ENCODE measurements at places on chromosomes 6 and 20.

GRCh38 chr20:48012401-48012974, 227.2 kb upstream of the SULF2 start:
- DNase-seq = no peak

DNA sequence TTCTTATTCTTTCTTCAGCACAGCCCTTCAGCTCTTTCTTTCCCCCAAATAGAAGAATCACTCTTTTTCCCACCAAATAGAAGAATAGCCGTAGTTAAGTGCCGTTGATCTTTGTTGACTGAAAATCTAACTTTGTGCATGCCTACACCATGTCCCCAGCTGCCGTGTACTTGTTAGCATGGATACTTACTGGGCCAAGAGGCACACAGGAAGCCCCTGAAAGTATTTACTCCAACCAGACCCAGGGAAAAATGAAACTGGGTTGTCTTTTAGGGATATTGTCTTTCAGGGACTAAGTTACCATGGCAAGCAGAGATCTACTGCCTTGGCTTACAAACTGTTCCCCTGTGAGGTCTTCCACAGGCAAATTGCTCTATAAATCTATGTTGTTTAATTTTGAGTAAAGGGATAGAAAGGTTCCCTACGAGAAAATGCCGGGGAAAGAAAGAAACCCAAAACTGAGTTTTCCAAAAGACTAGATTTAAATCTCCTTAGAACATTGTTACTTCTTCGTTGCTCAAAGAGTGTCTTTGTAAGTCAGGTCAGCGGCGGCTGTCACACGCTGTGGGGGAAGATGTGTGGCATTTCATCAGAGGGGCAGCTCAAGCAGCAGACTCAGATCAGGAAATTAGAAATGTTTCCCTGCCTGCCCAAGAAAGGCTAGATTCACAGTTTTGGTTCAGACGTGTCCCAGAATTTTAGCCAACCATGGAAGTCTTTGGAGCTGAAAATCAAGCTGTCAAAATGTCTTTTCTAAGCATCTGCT, 188.2 kb upstream of the PRND start:
- DNase-seq = no peak

- DNase-seq = no peak
Observed at GRCh38 chr6:76472858-76473257, 400.4 kb upstream of the IMPG1 start.

- DNase-seq = no peak
Observed at GRCh38 chr6:105884426-105884825, 201.7 kb upstream of the PRDM1 start.

DNA sequence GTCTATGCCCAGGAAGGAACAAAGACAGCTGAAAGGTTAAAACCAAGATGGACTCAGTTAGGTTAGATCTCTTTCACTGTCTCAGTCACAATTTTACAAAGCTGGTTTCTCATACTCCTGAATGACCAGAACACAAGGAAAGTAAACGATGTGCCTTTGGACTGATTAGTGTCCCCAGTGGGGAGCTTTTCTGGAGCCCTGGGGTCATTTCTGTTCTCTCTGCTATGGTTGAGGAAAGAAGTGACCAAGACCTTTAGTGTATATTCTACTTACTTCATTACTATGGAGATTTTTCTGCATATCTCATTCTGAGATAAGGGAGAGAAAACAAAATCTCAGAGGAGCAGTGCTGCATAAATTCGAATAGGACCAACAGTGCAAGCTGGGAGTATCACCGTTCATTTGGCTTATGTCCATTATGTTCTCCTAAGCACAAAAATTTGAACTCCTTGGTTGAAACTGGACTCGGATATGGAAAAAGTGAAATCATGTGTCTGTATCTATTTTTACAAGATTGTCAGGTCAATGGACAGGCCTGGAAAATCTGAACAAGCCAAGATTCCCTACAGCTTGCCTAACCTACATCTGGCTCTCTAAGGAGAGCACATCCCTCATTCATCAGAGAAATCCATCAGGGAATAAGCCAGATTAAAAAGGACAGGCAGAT, 34.4 kb upstream of the ENPP1 start:
- DNase-seq = no peak

DNA sequence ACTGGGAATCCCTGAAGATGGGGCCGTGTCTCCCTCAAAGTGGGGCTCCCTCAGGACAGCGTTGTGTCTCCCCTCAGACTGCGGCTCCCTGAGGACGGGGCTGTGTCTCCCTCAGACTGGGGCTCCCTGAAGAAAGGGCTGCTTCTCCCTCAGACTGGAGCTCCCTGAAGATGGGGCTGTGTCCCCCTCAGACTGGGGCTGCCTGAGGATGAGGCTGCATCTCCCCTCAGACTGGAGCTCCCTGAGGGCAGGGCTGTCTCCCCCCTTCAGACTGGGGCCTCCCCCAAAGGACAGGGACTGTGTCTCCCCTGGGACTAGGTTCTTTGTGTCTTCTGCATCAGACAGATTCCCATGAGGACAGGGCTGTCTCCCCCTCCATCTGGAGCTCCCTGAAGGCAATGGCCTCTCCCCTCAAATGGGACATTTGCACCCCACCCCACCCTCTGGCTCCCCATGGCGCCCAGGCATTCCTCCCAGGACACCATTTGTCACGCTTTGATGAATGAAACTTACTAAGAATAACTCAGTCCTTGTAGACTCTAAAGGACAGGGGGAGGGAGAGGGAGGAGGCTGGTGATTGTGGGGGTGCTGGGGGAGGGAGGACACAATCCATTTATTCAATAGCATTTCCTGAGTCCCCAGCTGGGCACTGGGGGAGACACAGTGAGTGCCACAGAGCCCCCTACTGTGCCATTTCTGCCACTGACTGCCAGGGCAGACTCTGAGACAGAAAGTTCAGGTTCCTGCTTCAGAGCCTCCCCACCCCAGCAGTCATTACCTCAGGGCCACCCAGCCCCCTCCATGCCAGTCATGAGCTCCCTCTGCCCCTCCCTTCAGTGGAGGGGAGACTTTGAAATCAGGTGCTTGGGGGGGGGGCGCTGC, 122.4 kb downstream of the MRPL14 start:
- DNase-seq = no peak

DNA sequence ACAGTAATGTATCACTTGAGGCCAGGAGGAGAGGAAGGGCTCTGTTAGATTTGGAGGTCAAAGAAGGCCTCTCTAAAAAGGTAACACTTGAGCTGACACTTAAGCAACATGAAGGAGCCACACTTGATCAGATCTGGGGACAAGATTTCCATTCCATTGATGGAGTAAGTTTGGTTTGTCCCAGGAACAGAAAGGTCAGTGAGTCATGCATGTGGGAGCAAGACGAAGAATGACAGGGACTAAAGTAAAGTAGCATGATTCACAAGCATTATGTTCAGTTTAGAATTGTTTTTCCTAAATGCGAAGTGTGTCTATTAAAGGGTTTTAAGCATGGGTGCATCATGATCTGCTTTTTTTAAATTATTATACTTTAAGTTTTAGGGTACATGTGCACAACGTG, 47.4 kb downstream of the COL21A1 start:
- DNase-seq = no peak

- no peak for DNase-seq
Observed at GRCh38 chr6:112123982-112124381, 36.6 kb downstream of the FAM229B start.

GRCh38 chr6:3731700-3732099, 19.8 kb downstream of the PXDC1 start:
- DNase-seq = no peak
